ENCODE measurements at places on chromosomes 5 and 9. TPM values are rescaled to one million over a fixed set of nuclear protein-coding genes. Genes with fewer than 3 reads are reported as not detected.

DNA sequence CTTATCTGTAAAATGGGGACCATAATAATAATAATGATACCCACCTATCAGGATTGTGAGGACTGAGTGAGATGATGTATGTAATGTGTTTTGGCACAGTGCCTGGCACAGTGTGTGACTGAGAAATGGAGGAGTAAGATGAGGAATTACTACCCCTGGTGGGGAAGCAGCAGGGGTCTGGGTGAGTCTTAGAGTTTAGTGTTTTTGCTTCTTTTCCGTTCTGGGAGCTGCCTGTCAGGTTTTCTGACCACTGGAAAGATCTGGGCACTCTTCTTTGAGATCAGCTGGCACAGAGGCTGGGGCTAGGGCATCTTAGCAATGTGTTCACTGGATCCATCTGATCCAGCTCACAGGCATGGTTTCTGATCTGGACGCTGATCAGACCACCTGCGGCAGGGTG is 8.5 kb downstream of the LCP2 start:
- DNase-seq, result no peak

DNA sequence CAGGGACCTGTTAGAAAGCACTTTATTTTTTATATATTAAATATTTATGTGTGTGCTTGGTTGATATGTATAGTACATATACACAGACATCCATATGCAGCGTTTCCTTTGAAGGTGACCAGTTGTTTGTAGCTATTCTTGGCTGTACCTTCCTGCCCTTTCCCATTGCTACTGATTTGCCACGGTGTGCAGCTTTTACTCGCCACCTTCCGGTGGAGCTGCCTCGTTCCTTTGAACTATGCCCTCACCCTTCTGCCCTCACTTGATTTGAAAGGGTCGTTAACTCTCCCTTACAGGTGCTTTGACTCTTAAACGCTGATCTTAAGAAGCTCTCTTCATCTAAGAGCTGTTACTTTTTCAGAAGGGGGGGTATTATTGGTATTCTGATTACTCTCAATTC is 20.5 kb downstream of the RGMB start:
- DNase-seq, result no peak

DNA sequence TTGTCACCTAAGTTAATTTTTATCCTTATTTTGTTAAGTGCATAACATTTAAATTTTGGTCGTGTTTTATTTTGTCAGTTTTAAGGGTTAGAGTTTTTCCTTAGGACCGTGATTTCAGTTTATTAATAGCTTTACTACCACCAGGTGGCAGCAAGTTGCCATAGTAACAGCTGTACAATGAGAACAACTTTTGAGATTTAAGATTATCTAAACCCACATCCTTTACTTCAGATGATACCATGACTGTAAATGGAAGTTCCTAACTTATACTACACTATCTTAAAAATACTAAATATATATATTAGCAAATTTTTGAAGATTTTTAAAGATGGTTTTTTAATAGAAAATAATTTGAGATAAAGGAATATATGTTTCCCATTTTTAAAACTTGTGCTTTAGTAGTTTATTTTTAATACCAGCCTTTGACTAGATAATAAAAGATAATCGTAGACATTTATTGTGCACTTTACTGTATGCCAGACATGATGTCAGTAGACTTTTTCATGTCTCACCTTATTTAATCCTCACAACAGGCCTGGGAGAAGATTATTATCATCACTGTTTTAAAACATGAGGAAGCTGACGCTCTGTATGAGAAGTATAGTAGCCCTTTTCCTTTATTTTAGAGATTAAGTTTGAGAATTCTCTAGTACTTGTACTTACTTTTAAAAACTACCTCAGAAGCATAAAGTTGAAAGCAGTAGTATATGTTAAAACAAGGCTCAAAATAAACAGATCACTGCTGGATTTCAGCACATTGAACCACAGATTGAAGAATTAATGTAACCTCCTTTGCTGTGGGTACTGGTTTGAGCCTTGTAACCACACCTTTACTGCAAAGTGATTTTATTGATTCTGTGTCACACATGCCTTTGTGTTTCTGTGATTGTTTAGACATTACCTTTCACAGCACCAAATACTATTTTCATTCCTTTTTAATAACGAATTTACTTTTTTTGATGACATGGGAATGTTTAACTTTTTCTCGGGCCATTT is 27.5 kb downstream of the SREK1 start:
- DNase-seq, result no peak

DNA sequence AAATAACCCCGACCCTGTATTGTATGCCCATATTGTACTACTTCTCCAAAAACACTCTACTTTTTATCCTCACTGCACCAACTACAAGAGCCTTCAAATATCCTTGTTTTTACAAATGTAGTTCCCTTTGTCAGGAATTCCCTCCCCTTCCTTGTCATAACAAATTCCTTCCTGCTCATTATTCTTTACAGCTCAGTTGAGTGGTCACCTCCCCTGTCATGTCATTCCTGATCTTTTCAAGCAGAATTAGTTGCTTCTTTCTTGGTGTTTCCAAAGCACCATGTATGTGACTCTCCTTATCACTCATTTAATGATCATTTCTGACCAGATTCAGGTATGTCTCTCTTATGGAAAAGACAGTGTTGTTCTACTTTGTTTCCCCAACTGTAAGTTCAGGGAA is 194.2 kb upstream of the SMC2 start:
- DNase-seq, result no peak

DNA sequence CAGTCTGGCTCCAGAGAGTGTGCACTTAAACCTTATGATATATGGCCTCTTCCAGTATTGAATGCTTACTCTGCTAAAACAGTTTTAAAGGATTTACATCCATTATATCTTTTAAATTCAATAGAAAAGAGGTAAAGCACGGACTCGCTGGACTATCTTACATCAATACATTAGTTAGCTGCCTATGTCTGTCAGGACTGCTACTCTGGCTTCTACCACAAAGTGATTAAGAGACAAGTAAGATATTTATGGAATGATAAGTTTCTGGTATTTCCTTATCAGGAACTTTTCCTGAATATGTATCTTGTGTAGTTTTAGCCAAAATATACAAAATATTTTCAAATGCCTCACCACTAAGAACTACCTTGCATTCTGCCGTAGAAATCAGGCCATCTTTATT is 295.1 kb downstream of the ISL1 start:
- DNase-seq, result no peak

DNA sequence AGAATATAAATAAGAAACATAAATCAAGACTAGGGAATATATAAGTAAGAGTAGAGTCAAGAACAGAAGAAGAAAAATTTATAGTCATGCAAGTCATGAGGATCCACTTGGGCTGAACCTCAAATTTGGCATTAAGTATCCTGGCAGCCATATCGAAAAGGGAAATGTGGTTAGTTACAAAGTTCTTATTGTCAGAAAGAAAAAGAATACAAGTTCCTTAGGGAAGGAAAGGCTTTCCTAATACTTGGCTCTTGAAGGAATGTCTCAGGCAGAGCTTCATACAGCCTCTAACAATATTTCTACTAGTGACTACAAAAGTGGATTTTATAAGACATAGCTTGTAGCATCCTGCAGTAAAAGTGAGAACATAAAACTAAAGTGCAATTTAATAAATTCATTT is 45.4 kb downstream of the TMEM252 start:
- no peak for DNase-seq

- no peak for DNase-seq
Observed at GRCh38 chr9:115103746-115104477, 14.0 kb downstream of the TNC start.

Gene NR2F1
- total RNA-seq, result 41.7 TPM

Gene ZNF483
- total RNA-seq, result 6.9 TPM

All from posterior vena cava (tissue), 2 donors.